AG04450 (cell line): ENCODE measurements at places on chromosomes 13 and 19.

DNA sequence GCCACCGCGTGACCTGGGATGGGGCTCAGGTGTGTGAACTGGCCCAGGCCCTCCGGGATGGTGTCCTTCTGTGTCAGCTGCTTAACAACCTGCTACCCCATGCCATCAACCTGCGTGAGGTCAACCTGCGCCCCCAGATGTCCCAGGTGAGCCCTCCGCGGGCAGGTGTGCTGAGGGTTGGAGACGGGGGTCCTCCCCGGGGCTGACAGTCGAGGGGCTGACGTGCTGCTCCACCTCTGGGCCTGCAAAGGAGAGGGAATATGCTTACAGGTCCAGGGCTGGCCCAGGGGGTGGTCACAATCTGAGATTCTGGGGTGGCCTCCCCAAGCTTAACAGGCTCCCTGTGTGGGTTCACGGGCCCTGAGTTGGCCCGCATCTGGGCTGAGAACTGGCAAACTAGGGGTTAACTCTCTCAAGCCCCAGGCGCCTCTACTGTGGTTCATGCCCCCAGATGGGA, 386 bp downstream of the VAV1 start:
- no peak for DNase-seq

DNA sequence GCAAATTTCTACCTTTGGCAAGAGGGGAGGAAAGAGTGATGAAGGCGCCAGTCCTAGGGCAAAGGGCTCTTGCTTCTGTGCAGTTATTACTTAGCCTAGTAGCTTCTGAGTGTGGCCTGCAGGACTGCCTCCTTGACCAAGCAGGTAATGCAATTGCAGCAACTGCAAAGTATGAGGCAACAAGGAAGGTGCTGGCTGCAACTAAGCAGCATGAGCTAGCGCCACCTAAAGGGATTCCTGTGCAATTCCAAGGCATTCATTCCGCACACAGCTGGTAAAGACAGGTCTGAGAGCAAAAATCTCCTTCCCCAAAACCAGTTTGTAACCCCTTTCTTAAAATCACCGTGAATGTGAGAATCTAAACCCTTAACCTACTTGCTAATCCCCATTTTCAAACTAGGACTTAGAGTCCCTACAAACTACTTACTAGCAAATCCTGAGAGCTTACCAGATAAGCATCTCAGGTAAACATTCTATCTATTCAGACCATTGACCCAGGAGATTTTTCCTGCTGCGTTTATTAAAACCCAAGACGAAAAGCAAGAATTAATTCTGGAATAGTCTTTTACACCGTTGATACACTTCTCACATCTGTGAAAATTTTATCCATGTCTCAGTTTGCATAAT, 62.9 kb downstream of the DCT start:
- DNase-seq = no peak

DNA sequence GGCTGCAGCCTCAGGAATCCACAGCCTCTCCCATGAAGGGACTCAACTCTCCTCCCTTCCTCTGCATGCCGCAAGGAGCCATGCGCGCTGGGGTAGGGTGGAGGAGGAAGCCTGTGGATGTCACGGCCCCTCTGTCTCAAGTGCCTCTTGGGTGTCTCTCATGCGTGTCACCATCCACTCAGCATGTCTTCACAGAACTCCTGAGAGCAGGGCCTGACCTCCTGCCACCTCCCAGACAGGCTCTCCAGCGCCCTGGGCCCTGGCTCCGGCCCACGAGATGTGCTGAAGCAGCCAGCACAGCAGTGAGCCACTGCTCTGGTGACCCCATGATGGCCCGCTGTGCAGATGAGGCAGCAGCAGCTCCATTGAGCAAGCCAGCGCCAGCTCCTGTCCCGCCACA, 25.9 kb upstream of the SPACA7 start:
- DNase-seq = no peak

- no peak for DNase-seq
Observed at GRCh38 chr13:56187331-56187730, 953.4 kb upstream of the PRR20A start.

DNA sequence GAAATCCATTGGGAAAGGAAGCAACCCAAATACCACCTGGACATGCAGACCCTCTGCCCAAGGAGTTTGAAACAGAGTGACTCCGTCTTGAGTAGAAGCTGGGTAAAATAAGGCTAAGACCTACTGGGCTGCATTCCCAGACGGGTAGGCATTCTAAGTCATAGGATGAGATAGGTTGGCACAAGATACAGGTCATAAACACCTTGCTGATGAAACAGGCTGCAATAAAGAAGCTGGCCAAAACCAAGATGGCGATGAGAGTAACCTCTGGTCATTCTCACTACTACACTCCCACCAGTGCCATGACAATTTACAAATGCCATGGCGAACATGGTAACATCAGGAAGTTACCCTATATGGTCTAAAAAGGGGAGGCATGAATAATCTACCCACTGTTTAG, 40.2 kb downstream of the RFXAP start:
- no peak for DNase-seq

DNA sequence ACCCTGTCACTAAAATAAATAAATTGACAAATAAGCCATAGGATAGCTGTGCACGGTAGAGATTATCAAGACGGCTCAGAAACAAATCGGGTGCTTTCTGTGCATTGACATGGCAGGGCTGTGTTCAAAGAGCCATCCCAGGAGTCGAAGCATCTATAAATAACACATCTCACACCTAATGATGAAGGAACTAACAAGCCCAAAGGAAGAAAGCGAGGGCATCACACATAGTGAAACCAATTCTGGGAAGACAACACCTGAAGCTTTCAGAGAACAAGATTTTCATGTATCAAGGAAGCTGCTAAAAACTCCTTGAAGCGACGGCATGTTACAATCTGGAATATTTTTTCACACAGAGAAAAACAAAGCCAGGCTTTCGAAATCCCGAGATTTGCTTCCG, 36.1 kb downstream of the KLF2 start:
- DNase-seq = no peak

GRCh38 chr19:48945415-48945814, 9.3 kb upstream of the BAX start:
- DNase-seq = no peak

GRCh38 chr19:23509686-23510450, 114.6 kb upstream of the ZNF91 start:
- no peak for DNase-seq

DNA sequence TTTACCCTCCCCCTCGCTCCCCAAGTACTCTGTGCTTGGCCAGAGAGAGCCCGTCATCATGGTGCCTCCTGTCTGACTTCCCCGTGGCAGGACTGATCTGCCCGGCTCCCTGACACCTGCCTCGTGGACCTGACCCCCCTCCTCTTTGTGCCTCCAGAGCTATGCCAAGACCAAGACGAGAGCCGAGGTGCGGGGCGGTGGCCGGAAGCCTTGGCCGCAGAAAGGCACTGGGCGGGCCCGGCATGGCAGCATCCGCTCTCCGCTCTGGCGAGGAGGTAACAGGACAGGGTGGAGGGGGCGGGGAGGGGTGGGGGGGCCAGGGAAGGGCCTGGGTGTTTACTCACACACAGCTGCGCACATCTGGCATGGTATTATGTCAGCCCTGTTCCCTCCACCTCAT, 4.5 kb downstream of the MRPL4 start:
- no peak for DNase-seq

DNA sequence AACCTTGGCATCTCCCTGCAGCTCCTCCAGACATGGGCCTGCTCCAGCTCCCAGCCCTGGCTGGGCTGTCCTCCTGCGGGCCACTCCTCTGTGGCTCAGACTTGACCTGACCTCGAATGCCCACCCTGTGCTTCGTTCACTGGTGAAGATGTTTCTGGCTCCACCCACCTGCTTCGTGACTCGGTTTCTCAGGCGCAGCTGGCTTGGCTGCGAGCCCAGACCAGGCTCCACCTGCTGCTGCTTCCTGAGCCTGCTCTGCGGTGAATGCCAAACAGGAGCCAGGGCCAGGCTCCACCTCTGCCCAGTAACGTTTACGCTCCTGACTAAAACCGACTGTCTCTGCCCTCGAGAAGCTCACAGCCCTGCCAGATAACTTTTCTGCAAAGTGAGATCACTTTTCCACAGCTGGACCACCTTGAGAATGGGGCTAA, 8.9 kb upstream of the RSPH6A start:
- DNase-seq = no peak

GRCh38 chr13:24638096-24638495, 42.1 kb upstream of the ATP12A start:
- DNase-seq = no peak

GRCh38 chr19:41449079-41449864, 6.3 kb downstream of the ERICH4 start:
- DNase-seq = peak; percentile 48

GRCh38 chr19:33132425-33132824, 511 bp downstream of the WDR88 start:
- no peak for DNase-seq

DNA sequence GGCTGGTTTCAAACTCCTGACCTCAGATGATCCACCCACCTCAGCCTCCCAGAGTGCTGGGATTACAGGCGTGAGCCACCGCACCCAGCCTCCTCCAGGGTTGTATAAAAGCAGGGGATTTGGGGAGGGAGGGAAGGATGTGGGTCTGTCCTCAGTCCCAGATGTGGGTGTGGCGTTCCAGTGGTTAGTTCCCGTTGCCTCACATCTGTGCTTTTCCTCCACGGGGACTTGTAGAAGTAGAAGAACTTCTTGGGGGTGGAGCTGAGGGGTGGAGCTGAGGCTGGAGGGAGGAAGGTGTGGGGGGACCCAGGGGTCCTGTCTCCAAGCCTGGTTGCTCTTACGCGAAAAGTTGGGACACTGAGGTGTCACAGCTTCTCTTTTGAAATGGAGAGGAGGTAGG, 514 bp upstream of the MCEMP1 start:
- DNase-seq = no peak

DNA sequence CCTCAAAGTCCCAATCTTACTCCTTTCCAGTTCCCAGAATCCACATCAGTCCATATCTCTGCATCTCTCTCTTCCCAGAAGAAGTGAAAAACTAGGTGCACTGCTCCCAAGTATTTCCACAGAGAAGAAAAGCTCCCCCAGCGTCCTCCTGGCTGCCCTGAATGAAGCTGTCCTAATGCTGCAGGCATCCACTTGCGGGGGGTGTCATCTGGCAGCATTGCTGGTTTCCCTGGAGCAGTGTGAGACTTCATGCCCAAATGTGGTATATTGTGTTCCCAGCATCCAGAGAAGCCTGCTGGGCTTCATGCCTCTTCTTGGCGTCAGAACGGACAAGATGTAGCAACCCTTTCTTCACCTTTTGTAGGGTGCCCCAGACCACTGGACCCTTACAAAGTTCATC, 32.9 kb upstream of the ARHGEF7 start:
- DNase-seq = no peak

DNA sequence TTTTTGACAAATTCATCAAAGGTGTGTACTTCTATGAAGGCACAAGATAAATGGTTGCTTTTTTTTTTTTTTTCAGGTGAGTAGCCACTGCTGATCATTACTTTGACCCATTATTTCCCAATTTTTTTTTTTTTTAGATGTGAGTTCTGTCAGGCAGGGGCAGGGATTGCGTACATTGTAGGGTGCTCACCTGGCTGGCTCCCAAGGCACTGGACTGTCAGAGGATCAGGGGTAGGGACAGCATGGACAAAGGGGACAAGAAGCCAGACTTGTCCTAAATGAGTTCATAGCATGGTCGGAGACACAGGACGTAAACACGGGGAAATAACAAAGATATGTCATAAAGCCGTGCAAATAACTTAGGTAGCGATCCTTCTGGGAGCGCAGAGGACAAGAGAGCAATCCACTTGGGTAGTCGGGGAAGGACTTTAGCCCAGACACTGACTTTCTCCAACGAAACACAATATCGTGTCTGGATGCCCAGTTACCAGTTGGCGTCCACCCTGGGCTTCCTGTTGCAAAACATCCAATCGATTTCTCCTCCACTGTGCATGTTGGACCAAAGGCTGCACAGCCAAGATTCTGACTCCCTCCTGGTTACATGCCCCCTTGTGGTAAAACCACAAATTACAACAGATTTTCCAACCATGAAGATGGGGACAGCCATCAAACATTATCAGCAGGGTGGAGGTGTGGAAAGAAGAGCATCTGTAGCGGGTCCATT, 27.5 kb upstream of the KATNAL1 start:
- no peak for DNase-seq

GRCh38 chr19:14149509-14149994, 13.2 kb upstream of the ASF1B start:
- DNase-seq = no peak

GRCh38 chr13:49213997-49214916, 5.9 kb upstream of the MLNR start:
- no peak for DNase-seq

DNA sequence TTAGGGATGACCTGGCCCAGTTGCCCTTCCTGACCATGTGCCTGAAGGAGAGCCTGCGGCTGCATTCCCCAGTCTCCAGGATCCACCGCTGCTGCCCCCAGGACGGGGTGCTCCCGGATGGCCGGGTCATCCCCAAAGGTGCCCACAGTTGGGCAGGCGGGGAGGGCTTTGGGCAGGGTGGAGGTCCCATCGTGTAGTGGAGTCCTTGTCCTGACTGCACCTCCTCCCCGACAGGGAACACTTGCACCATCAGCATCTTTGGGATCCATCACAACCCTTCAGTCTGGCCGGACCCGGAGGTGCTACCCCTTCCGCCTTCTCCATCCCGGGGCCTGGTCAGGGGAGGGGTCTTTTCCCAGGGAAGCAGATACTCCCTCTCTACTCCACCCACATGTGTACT, 31.7 kb upstream of the CYP4F8 start:
- no peak for DNase-seq

- no peak for DNase-seq
Observed at GRCh38 chr13:36820222-36820621, 1.2 kb downstream of the RFXAP start.

GRCh38 chr19:1501200-1501595, 10.2 kb downstream of the REEP6 start:
- no peak for DNase-seq

DNA sequence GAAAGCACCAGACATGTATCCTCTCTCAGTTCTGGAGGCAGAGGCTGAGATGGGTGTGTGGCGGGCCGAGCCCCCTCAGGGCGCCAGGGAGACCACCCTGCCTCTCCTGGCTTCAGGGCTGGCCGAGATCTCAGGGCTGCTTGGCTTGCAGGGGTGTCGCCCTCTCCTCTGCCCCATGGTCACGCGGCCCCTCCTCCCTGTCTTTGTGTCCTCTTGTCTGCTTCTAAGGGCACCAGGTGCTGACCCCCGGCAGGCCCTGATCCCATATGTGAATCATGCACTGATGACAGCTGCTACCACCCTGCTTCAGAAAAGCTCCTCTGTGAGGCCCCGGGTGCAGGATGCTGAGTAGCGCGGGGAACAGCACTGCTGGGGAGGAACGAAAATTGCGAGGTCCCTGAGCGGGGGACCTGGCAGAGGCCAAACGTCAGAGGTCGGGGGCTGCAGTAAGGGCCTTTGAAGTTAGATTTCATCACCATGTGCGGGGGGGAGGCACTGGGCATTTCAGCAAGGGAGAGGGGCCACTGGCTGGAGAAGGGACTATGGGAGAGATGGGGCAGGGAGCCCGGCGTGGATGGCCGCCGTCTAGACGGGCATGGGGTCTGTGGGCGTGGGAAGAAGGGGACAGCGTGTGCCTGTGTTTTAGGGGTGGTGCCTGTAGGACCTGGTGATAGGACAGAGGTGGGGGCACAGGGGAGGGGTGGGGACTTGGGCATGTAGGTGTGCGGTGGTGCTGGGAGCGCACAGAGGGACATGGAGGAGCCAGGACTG, 125.2 kb downstream of the KDM4B start:
- DNase-seq = no peak

- no peak for DNase-seq
Observed at GRCh38 chr19:49287141-49287770, 37.7 kb downstream of the SLC6A16 start.
